ENCODE measurements at places on chromosomes 1 and 21. TPM values are rescaled to one million over a fixed set of nuclear protein-coding genes. Genes with fewer than 3 reads are reported as not detected.

DNA sequence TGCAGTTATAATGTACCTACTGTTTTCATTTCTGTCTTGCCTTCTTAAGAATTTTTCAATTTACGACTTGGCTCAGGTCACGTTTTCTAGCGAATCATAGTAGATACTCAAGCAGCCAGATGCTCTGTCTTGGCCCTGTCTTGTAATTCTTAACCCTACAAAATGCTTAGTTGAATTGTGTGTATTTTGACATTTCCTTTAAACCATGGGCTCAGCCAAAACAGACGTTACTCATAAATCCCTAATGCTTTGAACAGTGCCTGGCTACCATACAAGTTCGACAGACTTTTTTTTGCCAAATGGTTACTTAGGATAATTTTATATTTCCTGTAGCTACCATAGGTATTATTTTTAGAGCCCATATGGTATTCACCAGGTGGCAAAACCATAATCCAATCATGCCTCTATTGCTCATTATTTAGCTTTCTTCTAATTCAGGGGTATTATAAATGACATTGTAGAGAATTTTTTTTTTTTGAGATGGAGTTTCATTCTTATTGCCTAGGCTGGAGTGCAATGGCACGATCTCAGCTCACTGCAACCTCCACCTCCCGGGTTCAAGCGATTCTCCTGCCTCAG is 54.3 kb downstream of the KCNK1 start:
- DNase-seq = no peak

CYP4Z1 gene
- polyA plus RNA-seq = 0.61 TPM

MYBPH gene
- not detected for polyA plus RNA-seq

DNA sequence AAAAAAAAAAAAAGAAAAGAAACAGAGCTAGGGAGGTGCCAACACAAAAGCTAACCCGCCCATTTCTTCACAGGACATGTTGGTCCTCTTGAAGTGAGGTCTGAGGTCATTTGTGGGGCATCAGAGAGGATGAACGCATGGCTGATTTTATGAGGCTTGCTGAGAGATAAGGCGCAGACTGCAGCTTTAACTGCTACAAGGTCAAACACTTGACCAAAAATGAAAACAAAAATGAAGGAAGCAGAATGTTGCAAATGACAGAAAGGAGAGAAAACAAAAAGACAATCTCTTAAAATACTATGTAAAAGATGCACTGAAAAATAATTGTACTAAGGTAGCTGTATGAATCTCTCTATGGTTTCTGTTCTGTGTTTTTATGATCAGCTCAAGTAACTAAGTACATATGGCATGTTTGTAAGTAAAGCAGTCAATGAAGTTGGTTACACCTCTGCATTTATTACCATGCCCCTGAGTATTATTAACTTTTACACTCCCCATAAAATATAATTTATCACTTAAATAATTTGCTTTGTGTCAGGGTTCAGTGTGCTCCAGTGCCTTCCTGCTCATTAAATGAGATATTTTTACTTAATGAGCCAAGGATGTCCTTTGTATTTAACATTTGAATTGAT is 249.1 kb upstream of the NR5A2 start:
- DNase-seq = no peak

UBASH3A gene
- polyA plus RNA-seq = 0.04 TPM

DNA sequence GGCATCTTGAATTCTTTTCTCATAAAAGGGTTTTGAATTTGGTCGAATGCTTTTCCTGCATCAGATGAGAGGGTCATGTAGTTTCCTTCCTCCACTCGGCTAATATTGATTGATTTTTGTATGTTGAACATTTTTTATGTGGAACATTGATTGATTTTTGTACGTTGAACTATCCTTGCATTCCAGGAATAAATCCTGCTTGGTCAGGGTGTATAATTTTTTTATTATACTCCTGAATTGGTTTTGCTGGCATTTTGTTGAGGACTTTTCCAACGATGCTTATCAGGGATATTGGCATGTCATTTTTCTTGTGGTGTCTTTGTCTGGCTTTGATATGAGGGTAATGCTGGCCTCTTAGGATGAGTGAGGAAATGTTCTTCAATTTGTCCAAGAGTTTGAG is 8.5 kb downstream of the TMEM240 start:
- DNase-seq = no peak

LCE2A gene
- not detected for polyA plus RNA-seq

- DNase-seq = no peak
These were observed 66.0 kb upstream of the LAPTM5 start for GRCh38 chr1:30823627-30823968.

DNA sequence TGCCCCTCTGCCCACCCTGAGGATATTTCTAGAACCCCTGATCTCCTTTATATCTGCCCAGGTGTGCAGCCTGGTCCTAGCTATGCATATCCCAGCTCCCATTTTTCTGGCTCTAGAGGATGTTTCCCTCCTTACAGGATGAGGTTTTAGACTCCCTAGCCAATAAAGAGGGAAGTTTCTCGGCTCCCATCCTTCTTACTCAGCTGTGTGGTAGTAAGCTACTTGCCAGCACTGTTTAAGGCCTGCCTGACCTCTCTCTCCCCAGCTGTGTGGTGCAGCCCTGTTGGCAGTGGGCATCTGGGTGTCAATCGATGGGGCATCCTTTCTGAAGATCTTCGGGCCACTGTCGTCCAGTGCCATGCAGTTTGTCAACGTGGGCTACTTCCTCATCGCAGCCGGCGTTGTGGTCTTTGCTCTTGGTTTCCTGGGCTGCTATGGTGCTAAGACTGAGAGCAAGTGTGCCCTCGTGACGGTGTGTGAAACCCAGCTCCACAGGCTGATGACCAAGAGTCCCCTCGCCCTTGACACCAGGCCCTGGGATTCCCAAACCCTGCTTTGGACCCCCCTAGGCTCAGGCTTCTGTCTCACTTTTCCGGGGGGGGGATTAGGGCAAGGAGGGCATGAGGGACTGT is 7.8 kb upstream of the P3R3URF start:
- no peak for DNase-seq

- no peak for DNase-seq
These were observed 156.6 kb downstream of the APP start for GRCh38 chr21:26013970-26014369.

- no peak for DNase-seq
These were observed 32.1 kb downstream of the HSD17B7 start for GRCh38 chr1:162822391-162823200.

- DNase-seq = no peak
These were observed 49.0 kb downstream of the TOR1AIP2 start for GRCh38 chr1:179828554-179829110.

DNA sequence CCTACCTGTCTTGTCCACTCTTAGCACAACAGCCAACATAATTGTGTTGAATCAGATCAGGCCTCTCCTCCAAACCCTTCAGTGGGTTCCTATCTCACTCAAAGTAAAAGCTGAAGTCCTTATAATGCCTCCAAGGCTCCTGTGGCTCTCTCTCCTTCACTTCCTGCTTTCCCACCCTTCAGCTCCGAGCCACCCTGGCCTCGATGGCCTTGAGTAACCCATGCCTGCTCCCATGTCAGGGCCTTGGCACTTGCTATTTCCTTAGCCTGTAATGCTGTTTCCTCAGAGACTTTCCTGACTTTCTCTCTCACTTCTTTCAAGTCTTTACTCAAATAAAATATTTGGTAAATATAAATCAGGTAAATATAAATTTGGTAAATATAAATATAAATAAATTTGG is 8.1 kb upstream of the PLEKHM2 start:
- DNase-seq = no peak

DNA sequence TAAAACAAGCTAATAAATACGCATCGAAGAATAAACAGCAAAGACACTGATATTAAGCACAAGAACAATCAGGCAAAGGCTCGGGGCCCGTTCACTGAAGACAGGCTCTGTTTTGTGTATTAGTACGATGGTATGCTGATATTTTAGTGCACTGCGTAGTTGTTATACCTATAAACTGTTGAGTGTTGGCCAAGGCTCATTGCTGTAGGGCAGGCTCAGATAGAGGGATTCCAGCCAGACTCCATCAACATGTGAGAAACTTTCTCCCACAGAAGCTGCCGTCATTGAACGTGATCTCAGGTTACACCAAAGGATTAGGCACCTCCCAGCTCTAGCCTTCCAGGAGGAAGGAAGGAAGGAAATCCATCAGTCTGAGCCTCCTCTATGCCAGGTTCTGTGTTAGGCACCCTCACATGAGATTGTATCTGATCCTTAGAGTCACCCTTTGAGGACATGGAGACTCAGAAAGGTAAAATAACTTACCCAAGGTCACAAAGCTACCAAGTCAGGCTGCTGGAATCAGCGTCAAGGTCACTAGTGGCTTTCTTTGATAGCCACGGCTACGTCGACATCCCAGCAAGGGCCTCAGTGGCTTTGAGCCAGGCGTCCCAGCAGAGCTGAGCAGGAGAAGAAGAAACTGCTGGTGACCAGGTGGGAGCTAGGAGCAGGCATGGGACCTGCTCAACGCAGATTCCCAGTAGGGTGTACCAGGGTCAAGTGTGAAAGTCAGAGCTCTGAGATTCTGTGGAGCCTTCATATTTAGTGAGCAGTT is 14.8 kb downstream of the BCAR3 start:
- DNase-seq = no peak
